GM20000 (cell line): ENCODE measurements at places on chromosomes 3 and 15.

- no peak for DNase-seq
These were observed 48.0 kb downstream of the B3GNT5 start for GRCh38 chr3:183300996-183301562.

- no peak for DNase-seq
These were observed 3.0 kb downstream of the SNAP23 start for GRCh38 chr15:42498212-42499068.

GRCh38 chr3:1661839-1662238 is 436.8 kb upstream of the CNTN4 start:
- no peak for DNase-seq

- DNase-seq: no peak
These were observed 103.1 kb downstream of the TMEM266 start for GRCh38 chr15:76162784-76163456.

DNA sequence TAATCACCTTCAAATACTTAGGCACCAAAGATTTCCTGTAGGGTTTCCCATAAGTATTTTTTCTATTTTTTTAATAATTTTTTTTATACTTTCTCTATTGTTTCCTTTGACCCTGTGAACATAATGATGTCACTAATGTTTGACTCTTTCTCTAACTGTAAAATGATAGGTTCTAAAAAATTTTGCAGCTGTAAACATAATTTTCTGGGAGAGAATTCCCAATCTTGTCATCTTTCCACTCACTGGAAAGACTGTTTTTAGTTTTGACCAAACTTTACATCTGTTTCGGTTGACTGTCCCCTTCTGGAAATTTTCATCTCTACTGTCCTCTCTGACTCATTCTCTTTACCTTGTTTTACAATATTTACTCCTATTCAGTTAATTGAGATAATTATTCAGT is 5.5 kb upstream of the EPHA3 start:
- DNase-seq: no peak

GRCh38 chr3:12278566-12278965 is 10.3 kb upstream of the PPARG start:
- no peak for DNase-seq

- DNase-seq: no peak
These were observed 278.6 kb downstream of the CNTN4 start for GRCh38 chr3:2377281-2377680.

DNA sequence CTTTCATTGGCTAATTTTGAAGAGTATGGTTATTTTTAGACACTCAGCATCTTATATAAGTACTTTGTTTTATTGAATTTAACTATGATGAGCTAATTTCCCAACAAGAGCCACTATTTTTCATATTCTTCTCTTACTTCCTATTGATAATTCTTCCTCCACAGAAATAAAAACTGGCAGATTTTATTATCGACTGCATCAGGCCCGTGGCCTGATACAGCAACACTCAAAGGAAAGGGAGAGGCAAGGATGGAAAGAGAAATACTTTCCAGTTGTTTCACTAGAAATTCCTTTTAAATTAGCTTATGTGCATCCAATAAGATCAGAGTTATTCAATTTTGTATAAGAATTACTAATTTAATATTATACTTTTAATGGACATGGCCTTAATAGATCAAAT is 886.3 kb downstream of the ROBO1 start:
- no peak for DNase-seq

GRCh38 chr15:89346516-89347231 is 12.1 kb upstream of the POLG start:
- DNase-seq: no peak
